Lung (tissue), 17 donors: ENCODE measurements at places on chromosomes 2 and 18.

DNA sequence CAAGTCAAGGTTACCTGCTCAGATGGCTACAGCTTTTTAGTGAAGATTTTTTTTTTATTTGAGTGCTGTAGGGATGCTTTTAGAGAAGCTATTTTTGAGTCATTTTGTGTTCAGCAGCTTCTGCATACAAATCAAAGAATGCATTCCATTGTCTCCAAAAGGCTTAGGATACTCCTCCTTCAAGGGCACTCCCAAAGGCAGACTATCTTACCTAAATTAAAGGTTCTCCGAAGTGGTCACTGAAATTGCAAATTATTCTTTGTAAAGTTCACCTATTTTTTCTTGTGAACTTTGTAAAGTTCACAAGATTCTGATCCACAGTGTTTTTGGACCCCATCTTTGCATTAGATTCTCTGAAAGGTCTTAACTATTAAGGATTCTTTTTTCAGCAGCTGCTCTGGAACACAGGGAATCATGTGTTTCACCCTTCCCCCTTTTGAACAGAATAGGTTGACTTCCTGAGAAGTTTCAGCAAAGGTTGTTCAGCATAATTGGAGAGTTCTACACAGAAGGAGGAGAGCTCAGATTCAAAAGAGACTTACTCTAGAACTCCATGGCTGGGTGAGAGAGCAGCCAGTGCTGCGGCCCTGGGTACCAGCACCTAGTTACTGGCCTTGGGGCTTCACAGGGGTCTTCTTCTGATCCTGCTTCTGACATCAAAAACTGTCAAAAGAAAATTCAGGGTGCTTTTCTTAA lies 14.5 kb downstream of the CLIP4 start:
- DNase-seq, result no peak

- no peak for DNase-seq
Observed at GRCh38 chr2:143608063-143608423, 478.8 kb downstream of the ARHGAP15 start.

GRCh38 chr2:160493227-160494028 lies at the start of gene RBMS1:
TSS of gene RBMS1 (minus strand) at chr2:160493807. CDS start at chr2:160493363, 444 bp downstream.
- DNase-seq, result peak; percentile 85

DNA sequence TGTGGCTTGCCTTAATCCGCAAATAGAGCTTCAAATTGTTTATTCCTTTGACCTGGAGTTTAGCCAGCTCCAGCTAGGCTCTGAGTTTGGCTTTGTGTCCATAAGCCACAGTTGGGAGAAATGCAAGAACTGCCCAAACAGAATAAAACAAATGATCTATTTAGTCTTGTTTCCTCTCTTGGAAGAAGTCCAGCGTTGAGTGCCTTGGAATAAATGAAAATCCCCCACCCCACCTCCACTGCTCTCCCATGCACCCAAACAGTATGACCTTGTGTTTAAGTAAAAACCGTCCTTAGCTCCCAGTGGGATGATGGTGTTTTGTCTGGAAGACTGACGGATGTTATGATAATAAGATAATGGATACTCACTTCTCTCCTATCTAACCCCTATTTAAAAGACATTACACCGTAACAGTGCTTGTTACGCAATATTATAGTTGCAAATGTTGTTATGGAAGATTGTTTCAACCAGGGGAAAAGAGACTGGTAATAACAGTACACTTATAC lies 3.2 kb upstream of the SERPINE2 start:
- DNase-seq, result peak; percentile 73

GRCh38 chr2:151556121-151556520 lies 146.4 kb downstream of the RIF1 start:
- DNase-seq, result no peak

GRCh38 chr2:170408461-170409163 lies 230.7 kb downstream of the MYO3B start:
- DNase-seq, result no peak

GRCh38 chr18:10928772-10929373 lies 220.5 kb downstream of the PIEZO2 start:
- DNase-seq, result peak; percentile 39

DNA sequence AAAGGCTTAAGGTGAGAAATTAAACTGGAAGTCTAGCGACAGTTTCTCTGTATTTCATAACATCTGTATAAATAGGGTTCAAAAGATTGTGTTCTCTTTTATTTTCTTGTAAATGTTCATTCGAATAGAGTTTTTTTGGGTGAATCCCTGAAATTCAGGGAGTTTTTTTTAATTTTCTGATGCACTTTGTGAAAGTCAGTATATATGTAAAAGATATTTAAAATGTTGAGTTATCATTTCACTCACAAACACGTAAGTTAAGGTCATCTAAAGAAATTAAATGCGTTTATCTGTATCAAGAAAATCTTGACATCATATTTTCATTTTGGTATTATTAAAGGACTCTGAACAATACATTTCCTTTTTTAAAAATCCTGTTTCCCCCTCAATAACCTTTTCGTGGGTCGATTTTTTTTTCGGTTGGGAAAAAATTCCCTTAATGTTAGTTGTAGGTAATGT lies 3.4 kb downstream of the SP9 start:
- no peak for DNase-seq

GRCh38 chr2:162992828-162993227 lies 154.3 kb upstream of the KCNH7 start:
- DNase-seq, result no peak

- DNase-seq, result no peak
Observed at GRCh38 chr2:3670376-3670775, 12.4 kb downstream of the ALLC start.

GRCh38 chr2:2707206-2707991 lies 376.3 kb upstream of the MYT1L start:
- no peak for DNase-seq

GRCh38 chr2:41152318-41152717 lies 700.4 kb upstream of the SLC8A1 start:
- no peak for DNase-seq

- no peak for DNase-seq
Observed at GRCh38 chr18:61714421-61714820, 178.4 kb downstream of the RNF152 start.

GRCh38 chr2:110667071-110667470 lies 10.8 kb downstream of the BUB1 start:
- DNase-seq, result no peak

DNA sequence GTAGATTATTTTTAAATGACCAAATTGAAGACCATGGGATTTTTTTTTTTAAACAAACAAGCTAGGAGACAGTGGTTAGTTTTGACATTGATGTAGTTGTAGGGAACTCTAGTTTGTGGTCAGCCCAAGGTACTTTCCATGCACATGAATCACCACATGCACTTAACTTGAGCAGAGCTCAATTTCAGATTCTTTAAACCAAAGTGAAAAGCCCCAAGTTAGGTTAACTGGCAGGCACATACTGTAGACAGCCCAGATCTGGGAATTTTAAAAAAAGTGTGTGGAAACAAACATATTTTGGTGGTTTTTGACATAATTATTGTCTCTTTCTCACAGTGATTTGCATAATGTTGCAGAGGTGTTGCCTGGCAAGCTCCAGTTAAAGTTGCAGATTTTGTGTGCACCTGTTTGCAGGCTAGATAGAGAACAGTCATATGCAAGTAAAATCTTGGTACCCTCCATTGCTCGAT lies 88.4 kb downstream of the BCL2L11 start:
- DNase-seq, result no peak

- DNase-seq, result peak; percentile 73
Observed at GRCh38 chr2:47237375-47238334, 82.5 kb upstream of the STPG4 start.

GRCh38 chr2:171235262-171235881 lies 74.7 kb upstream of the TLK1 start:
- DNase-seq, result no peak

GRCh38 chr2:44715671-44716081 lies 225.8 kb upstream of the SIX3 start:
- peak; percentile 46 for DNase-seq
